Endodermal cell (in vitro differentiated cells): ENCODE measurements at places on chromosomes 7 and 10. TPM values are rescaled to one million over a fixed set of nuclear protein-coding genes. Genes with fewer than 3 reads are reported as not detected.

- no peaks in the 10 kb centered on the region for H3K4me1 ChIP-seq
- peak overlapping the region; percentile 11 for H3K4me3 ChIP-seq
- no peaks in the 10 kb centered on the region for H3K27me3 ChIP-seq
- peak; percentile 58 for DNase-seq
- H3K27ac ChIP-seq: no peak overlapping the region
These were observed 227.6 kb upstream of the NPSR1 start for GRCh38 chr7:34430456-34430855.

DNA sequence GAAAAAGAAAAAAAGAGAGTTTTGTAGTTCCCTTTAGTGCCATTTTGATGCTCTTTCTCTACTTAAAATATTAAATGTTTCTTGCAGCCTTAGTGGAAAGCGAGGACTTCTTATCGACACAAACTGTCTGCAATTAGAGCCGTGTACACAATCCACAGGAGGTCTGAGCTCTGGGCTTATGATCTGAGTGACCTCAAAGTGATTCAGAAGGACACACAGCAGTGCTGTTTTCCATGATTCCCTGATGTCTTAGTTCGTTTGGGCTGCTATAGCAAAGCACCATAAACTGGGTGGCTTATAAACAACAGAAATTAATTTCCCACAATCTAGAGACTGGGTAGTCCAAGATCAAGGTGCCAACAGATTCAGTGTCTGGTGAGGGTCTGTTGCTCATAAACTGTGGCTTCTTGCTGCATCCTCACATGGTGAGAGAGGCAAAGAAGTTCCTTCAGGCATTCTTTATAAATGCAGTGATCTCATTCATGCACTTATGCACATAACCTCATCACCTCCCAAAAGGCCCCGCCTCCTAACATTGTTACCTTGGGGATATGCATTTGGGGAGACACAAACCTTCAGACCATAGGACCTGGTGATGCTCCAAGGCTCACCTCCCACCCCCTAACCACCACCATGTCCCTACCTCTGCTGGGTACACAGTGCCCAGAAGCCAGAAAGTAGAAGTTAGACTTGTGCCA is 204.5 kb upstream of the GHITM start:
- no peak overlapping the region for H3K4me3 ChIP-seq
- DNase-seq: no peak
- peaks cover 4% of the 10 kb centered on the region for H3K4me1 ChIP-seq
- H3K36me3 ChIP-seq: no peaks in the 10 kb centered on the region
- no peak overlapping the region for H3K27ac ChIP-seq

DNA sequence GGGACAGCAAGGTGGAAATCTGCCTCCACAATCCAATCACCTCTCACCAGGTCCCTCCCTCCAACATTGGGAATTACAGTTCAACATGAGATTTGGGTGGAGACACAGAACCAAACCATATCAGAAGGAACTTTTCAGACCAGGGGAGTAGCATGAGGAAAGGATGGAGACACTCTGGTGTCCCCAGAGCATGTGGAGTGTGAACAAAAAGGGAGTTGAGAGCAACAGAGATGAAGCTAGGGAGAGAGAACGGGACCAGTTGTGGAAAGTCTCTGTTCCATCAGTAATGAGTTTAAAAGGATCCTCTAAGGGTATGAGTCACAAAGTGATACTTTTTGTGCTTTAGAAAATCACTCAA is 382.0 kb downstream of the SFMBT2 start:
- H3K27ac ChIP-seq: no peak overlapping the region
- H3K27me3 ChIP-seq: no peaks in the 10 kb centered on the region
- no peak for DNase-seq

- H3K27me3 ChIP-seq: no peaks in the 10 kb centered on the region
- no peaks in the 10 kb centered on the region for H3K36me3 ChIP-seq
- H3K4me1 ChIP-seq: no peaks in the 10 kb centered on the region
- no peak overlapping the region for H3K27ac ChIP-seq
- DNase-seq: no peak
These were observed 227.8 kb downstream of the GLRX3 start for GRCh38 chr10:130363899-130364445.

DNA sequence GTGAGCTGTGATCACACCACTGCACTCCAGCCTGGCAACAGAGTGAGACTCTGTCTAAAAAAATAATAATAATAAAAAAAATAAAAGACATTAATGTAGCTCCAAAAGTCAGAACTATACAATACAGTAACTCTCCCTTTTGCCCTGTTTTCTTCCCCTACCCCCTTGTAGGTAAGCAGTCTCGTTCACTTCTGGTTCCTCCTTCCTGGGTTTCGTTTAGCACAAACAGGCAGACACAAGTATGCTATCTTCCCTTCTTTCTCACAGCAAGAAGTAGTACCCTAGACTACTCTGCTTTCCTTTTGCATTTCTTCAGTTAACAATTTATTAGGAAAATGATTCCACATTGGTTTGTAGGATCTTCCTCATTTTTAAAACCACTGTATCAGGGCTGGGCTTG is 33.1 kb downstream of the PDSS1 start:
- DNase-seq: no peak
- H3K27ac ChIP-seq: no peak overlapping the region
- no peaks in the 10 kb centered on the region for H3K27me3 ChIP-seq

GRCh38 chr7:207418-208129 is 15.2 kb downstream of the FAM20C start:
- H3K36me3 ChIP-seq: no peaks in the 10 kb centered on the region

DNA sequence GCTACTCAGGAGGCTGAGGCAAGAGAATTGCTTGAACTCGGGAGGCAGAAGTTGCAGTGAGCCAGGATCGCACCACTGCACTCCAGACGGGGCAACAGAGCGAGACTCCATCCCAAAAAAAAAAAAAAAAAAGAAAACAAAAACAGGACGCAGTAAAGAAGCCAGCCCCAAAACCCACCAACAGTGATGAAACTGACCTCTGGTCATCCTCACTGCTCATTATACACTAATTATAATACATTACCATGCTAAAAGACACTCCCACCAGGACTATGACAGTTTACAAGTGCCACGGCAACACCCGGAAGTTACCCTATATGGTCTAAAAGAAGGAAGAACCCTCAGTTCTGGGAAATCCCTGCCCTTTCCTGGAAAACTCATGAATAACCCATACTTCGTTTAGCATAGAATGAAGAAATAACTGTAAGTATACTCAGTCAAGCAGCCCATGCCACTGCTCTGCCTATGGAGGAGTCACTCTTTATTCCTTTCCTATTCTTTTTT is 40.0 kb upstream of the EIF4H start:
- no peaks in the 10 kb centered on the region for H3K36me3 ChIP-seq
- no peak for DNase-seq
- no peak overlapping the region for H3K27ac ChIP-seq
- no peak overlapping the region for H3K4me3 ChIP-seq

- H3K27ac ChIP-seq: no peak overlapping the region
- peaks cover 49% of the 10 kb centered on the region for H3K27me3 ChIP-seq
- peak; percentile 29 for DNase-seq
- H3K4me3 ChIP-seq: no peak overlapping the region
- H3K36me3 ChIP-seq: no peaks in the 10 kb centered on the region
- peaks cover 6% of the 10 kb centered on the region for H3K4me1 ChIP-seq
These were observed 3.6 kb upstream of the CDH23 start for GRCh38 chr10:71392791-71393781.

GRCh38 chr7:69670701-69671100 is 72.4 kb downstream of the AUTS2 start:
- peaks cover 3% of the 10 kb centered on the region for H3K36me3 ChIP-seq
- H3K4me3 ChIP-seq: no peak overlapping the region
- no peaks in the 10 kb centered on the region for H3K27me3 ChIP-seq
- H3K4me1 ChIP-seq: peaks cover 8% of the 10 kb centered on the region
- DNase-seq: no peak

- H3K27me3 ChIP-seq: no peaks in the 10 kb centered on the region
- H3K27ac ChIP-seq: peak overlapping the region; percentile 40
- no peak overlapping the region for H3K4me3 ChIP-seq
- no peak for DNase-seq
- H3K36me3 ChIP-seq: no peaks in the 10 kb centered on the region
These were observed 128.6 kb downstream of the CCNY start for GRCh38 chr10:35464825-35465456.

DNA sequence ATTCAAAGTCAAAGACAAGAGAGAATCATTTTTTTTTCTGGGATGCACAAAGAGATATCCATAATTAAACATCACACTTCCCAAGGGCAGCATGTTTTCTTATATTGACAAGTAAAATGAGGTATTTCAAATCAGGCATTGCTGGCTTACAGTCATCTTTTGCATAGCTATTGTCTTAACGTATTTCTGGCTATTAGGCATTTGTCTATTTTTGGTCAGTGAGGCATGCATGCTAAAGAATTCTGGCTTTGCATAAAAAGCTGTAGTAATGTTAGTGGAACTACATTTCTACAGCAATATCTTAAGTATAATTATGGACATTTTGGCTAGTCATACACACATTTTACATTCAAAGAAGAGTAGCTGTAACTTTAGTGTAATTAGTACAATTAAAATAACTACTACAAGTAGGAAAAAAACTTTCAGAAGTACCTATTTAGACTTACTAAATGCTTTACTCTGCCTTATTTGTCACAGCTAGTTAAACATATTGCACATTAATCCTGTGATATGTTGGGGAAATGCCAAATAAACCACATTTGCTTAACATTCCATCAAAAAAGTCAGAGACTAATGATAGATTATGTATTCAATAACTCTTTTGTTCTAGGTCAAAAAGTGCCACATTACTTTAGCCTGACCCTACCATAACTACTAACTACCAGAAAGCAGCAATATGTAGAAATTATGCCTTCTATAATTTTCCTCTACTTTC is 76.4 kb downstream of the RELN start:
- no peak for DNase-seq
- H3K4me3 ChIP-seq: no peak overlapping the region
- no peak overlapping the region for H3K27ac ChIP-seq
- H3K27me3 ChIP-seq: no peaks in the 10 kb centered on the region

DNA sequence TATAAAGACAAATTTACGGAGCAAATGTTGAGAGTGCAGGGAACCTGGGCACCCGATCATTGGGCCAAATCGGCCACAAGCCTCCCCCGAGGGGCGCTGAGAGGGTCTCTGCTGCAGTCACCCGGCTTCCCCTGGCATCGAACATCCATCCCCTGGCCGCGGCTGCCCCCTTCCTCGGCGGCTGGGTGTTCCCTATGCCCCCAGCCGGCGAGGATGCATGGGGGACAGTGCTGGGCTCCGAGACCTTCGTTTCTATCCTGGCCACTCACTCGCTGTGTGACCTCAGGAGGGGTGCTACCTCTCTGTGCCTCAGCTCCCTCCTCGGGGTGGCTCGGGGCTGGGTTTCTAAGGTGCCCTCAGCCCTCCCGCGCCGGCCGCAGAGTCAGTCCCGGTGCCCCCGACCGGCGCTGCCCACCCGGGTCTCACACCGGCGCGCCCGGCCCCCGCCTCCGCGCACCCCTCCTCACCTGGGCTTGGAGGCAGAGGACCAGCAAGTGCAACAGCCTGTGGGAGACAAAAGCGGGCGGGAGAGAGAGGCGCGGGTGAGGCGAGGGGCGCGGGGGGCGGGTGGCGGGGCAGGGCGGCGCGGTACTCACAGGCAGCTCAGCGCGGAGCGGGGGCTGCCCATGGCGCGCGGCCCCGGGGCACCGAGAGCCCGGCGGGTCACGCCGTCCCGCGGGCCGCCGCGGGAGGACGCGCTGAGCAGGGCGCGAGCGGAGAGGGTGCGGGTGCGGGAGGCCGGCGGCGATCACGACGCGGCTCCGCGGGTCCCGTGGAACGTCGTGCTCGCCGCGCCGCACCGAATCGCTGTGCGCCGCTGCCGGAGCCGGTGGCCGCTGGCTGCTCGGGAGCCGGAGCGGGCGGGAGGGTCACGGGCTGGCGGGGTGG is at the start of gene FGF8:
FGF8 (minus strand) TSS at position 842 of the 888 bp plus-strand sequence; CDS start at position 628, 214 bp downstream.
- H3K27me3 ChIP-seq: peaks cover 10% of the 10 kb centered on the region
- peak; percentile 68 for DNase-seq
- peaks cover 45% of the 10 kb centered on the region for H3K4me1 ChIP-seq
- no peak within 1 kb of the TSS for H3K27ac ChIP-seq

GRCh38 chr7:148835854-148836253 is 48.2 kb downstream of the EZH2 start:
- H3K4me1 ChIP-seq: no peaks in the 10 kb centered on the region
- no peak overlapping the region for H3K4me3 ChIP-seq
- no peak overlapping the region for H3K27ac ChIP-seq
- H3K27me3 ChIP-seq: no peaks in the 10 kb centered on the region

ICA1 gene
- 49.5 to 53.3 TPM (median 50.2 TPM) in 3 replicates for total RNA-seq

CEP55 gene
- 28.4 to 76.4 TPM (median 66.8 TPM) in 3 replicates for total RNA-seq

DLG5 gene
- total RNA-seq: 75.9 and 79.4 TPM in 2 replicates

CAMK1D gene
- total RNA-seq: 4.3 and 4.5 TPM in 2 replicates
